Uterus (tissue), 4 donors: ENCODE measurements at places on chromosomes 2 and 18. TPM values are rescaled to one million over a fixed set of nuclear protein-coding genes. Genes with fewer than 3 reads are reported as not detected.

MLPH gene
- total RNA-seq = 3.2 TPM

CCNYL1 gene
- 18.0 TPM for total RNA-seq

DNA sequence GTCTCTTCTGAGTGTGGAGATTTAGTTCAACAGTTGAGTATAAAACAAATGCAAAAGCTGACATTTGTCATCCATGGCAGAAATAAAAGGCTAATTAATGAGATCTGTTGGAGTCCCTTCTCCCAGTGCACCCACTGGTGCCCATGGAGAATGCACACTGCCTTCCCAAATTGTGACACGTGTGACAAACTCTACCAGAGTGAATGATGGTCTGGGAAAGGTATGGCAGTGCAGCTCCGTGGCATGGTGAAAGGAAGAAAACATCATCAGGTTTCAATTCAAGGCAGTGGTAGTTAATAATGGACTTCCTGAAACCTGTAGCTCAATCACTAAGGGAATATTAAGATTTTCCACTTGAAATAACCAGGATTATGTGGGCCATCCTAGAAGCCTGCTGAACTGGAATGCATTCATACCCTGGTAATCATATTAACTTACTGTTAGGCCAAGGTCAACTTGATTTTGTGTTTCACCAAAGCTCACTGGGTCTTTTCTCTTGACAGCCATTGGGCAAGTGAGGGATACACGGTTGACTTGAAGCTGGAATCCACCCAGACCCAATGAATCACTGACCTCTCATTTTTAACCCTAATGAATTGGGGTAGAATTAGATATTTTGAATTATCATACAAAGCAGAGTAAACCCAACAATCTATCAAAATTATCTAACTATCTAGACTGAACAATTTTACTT is 167.6 kb downstream of the AFF3 start:
- H3K27me3 ChIP-seq = no peaks in the 10 kb centered on the region
- H3K4me3 ChIP-seq = no peak overlapping the region
- H3K27ac ChIP-seq = no peak overlapping the region
- H3K36me3 ChIP-seq = no peaks in the 10 kb centered on the region

COL4A3 gene
- total RNA-seq = 0.26 TPM
